ENCODE measurements at places on chromosomes 11 and 22.

DNA sequence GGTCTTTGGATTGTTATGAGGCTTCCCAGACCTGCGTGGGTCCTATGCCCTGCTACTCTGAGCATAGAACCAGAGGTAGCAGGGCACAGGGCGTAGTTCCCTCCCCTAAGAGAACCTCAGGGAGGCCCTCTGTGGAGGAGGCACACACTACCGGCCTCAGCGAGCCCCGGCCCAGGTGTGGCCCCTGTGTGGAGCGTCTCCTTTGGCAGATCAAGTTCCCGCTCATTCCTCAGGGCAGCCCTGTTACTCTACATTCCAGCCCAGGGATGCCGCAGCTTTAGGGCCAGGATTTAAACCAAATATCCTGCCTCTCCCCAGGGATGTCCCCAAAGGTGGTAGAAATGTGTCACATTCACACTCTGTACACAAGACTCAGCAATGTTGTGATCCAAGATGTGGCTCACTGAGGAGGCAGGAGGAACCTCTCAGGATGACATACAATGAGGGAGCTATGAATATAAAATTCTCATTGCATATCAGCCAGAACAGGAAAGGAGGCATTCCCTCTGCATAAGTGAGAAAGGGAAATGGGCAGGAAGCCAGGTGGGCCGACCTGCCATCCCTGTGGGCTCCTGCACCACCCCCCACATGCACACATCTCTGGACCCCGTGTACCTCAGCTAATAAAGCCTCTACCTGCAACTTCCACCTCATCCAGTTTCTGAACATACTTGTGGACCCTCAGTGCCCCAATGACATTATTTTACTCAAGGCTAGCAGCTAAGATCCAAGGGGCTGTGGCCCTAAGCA lies 131.9 kb upstream of the TEAD1 start:
- DNase-seq, result no peak

DNA sequence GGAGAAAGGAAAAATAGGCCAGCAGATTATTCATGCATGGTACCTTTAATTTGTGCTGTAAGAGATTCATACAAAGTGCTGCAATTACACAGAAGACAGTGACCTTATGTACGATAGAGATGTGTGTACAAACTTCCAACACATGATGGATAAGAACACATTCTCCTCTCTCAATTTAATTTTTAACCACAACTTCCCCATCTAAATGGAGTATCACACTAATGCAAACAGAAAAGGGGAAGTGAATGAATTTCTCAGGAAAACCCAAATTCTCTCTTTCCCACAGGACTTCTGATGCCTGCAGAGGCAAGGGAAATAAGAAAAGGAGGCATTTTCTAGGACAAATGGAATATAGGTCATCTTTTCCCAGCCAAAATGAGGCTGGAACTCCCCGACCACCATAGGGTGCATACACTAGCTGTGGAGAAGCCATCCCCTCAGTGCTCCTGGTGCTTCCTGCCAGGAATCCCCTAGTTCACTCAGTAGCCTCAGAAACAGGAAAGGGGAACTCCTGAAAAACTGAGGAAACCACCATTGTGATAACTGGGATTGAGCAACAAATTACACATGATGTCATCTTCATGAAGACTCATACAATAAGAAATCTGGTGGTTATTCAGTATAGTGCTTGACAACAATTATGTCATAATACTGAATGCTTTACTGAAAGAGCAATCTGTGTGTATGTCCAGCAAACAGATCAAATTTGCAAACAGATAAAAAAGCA lies 22.4 kb downstream of the MMP10 start:
- DNase-seq, result no peak

DNA sequence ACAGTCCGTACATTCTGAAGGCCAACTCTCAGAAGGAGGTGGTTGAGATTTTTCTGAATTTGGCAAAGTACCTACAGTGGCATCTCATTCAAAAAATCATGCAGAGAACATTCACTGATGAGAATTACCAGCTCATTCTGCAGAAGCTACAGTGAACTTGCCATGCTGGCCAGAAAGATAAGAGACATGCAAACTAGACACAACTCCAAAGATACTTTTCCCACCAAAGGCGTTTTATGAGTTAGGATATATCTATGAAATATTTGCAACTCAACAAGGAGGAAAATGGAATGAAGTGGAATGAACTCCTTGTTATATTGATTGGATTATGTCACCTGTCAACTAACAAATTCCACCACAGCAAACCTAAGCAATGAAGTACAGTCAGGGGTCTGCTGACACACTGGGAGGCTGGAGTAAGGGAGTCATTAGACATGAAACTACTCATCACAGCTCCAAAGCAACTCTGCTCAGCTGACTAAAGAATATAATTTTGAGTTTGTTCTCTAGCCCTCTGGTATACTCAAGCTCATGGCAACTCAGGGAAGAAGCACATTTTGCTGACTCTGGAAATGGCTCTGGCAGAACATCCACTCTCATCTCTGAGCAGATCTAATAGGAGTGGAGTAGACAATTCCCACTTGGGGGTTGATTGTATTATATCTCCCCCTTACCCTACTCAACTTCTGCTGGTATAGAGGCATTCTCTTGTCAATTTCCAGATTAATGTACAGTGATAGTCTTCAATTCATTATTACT lies 22.9 kb downstream of the MAML2 start:
- no peak for DNase-seq

DNA sequence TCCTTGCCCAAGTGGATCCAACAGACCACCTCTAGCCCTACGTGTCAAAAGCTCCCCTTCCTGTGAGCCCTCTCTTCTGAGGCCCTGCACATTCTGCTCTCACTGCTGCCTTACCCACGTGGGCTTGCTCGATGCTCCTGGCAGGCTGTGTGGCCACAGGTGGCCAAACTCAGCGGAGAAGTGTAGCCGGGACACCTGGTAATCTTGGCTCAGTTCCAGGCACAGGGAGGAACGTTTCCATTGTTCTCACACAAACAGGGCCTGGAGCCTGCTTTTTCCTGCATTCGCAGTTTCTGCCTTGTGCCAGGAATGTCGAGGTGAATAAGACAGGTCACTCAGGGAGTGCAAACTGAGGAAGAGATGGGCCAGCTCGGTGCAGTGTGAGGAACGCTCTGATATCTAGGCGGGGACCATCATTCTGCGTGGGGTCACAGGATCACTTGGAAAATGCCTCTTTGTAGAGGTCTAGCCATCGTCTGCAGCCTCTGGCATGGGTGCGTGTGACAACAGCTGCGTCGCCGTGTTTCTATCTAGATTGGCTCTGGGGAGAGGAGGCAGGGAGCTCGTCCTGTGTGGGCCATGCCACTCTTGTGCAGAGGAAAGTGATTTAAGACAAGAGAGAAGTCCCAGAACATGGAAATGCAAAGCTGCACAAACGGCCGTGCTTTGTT lies 127.6 kb upstream of the PARVA start:
- no peak for DNase-seq

DNA sequence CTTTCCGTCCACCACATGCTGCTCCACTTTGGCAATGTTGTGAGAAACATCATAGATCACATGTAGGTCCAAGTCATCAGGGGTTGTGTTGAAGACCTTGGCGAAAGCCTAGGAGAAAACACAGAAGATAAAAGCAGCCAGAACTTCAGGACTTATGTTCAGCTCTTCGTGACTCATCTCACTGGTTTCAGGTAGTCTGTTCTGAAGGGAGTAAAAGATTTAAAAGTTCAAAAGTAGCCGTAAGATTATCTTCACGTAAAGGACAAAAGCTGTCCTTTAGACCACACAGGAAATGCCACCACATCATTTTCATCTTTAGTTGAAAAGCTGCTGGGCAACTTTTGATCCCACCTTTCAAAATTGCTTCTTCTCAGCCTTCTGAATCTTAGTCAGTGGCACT lies 16.9 kb downstream of the RTCB start:
- DNase-seq, result no peak

All from activated effector memory CD4-positive, alpha-beta T cell treated with Interleukin-2 at 50 U/mL for 16 hours (primary cell).